ENCODE measurements at places on chromosomes 2 and 18.

- DNase-seq: no peak
Observed at GRCh38 chr18:7808992-7809391, 241.9 kb downstream of the PTPRM start.

- DNase-seq: no peak
Observed at GRCh38 chr2:70304498-70304897, 2.6 kb upstream of the FAM136A start.

- no peak for DNase-seq
Observed at GRCh38 chr2:19811186-19811585, 90.6 kb downstream of the TTC32 start.

- DNase-seq: no peak
Observed at GRCh38 chr2:179703702-179704101, 157.7 kb downstream of the ZNF385B start.

GRCh38 chr2:31319406-31320175 lies 85.6 kb downstream of the EHD3 start:
- DNase-seq: no peak

- DNase-seq: no peak
Observed at GRCh38 chr18:31819106-31819924, 58.6 kb upstream of the SLC25A52 start.

GRCh38 chr2:104975371-104975770 lies 62.5 kb upstream of the MRPS9 start:
- DNase-seq: no peak

DNA sequence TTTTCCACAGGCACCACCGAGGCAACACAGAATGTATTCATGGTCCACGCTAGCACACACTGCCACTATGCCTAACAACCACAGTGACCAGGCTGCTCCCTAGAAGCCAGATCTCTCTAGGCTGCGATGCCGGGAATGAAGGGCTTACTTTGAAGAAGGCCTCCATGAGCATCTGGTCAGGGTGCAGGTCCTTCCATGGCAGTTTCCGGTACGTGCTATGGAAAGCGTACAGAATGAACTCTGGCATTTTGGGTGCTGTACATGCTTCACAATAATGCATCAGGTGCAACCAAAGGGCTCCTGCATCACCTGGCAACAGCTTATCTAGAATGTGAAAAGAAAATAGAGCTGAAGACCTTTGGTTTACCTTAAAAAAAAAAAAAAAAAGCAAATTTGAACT lies 44.9 kb downstream of the SIGLEC15 start:
- DNase-seq: no peak

GRCh38 chr2:97659256-97660043 lies 4.4 kb downstream of the ACTR1B start:
- DNase-seq: no peak

DNA sequence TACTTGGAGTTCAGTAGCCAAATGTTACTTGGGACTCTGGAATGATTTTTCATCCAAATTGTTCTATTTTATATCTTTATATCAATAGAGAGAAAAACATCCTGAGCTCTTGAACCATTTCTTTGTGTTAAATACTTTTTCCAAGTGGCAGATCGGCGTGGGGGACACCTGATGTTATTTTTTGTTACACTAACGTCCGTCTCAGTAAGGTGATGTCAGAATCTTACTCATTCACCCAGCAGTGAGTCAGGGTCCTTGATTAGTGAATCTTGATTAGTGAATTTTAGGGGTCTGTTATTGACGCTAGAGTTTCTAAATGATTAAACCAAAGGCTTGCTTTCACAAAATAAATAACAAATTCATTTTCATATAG lies 1.7 kb downstream of the MIB1 start:
- DNase-seq: no peak

- no peak for DNase-seq
Observed at GRCh38 chr2:6352906-6353515, 512.7 kb downstream of the CMPK2 start.

DNA sequence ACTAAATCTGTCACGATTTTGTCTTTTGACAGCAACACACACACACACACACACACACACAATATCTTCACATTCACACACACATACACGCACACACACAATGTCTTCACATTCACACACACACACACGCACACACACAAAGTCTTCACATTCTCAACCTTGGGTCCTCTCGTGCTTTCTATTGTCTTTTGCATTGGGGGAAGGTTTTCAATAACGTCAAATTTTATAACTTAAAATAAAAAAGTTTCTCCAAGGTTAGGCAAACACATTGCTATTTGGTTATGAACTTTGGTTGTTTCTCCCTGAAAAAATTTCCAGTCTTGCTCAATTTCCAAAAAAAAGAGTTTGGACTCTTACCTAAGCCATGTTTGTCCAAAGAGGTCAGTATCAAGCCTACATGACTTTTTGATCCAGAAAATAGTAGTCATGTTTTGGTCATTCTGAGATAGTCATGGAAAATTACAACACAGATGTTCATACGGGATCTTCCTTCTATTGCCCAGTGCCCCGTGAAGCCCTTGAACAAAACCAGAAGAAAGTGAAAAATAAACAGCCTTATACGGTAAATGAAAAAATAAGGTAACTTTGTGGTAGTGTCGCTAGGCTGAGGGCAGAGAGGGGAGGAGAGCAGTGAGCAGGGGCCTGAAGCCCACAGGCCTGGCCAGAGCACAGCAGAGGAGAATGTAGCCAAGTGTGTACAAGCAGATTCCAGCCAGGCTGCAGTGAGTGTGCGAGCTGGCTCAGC lies 542.8 kb upstream of the ID2 start:
- DNase-seq: no peak

DNA sequence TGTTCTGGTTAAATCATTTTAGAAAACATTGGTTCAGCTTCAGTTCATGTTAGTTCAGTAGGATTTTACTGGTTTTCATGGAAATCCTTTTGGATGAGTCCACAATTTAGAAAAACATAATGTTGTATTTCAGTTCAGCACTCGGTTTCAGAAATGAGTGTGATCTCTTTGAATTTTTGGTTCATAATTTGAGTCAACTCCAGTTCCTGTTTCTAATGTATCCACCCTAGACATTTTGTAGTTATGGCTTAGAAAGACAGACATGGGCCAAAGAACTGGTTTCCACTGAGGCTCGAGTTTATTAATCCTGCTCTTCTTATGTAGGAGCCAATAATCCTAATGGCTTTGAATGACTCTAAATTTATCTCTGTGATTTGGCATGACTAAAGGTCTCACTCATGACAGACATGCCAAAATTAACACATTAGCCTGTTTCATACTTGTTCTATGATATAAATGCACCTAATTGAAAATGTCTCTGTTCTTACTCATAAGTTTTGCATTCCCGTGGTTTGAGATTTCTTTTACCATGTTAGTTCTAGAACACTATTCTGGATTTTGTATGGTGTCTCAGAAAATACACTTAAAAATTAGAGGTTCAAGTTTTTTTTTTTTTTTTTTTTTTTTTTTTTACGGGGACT lies 82.3 kb upstream of the SPRED2 start:
- DNase-seq: no peak

GRCh38 chr2:61640406-61640805 lies 102.2 kb upstream of the XPO1 start:
- no peak for DNase-seq

GRCh38 chr2:28975671-28976070 lies 5.4 kb upstream of the TOGARAM2 start:
- DNase-seq: no peak

DNA sequence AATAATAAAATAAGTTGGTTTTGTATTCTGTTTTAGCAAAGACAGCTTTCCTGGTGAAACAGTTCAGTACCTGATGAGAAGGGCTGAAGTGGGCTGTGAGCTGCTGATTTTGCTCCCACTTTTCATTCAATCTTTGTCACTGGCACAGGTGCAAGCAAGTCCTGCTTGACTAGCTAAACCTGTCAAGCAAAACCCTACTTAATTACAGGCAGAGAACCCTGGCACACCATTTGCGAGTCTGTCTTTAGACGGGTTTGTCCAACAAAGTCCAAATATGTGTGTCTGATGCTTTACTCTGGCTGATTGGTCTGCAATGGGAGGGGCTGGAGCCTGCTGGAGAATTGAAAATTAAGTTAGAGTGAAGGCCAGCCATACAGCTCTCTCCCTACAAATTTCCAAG lies 267.2 kb downstream of the EPHA4 start:
- DNase-seq: no peak

DNA sequence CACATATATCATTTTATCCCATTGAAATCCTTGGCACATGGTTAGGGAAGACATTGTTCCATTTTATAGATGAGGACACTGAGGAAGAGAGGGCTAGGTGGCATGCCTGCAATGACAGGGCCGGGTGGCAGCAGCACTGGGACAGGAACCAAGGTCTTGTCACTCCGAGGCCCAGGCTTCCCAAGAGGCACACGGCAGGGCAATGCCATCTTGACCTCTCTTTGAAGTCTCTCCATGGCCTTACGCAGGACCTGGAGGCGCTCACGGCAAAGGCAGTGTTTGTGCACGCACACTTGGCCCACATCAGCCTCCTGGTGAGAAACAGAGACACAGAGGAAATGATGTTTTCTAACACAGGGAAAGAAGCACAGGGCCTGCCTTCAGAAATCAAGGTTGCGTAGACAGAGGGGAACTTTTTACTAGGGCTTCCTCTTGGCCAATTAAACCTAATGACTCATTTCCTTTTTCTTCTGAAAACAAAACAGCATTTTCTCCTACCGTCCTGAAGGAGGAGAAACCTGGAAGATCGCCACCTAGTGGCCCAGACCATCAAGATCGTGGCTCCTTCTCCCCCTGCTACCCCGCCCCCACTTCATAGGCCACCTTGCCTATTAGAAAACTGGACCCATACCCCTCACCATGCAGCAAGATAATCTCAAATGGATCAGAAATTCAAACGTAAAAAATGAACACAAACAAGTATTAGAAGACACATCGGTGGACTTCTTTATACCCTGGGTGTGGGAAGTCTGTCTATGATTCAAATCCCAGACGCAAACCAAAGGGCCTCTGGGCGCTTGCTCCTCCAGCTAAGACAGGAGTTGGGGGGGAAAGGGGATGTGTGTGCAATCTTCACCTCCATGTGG lies 74.6 kb upstream of the SP3 start:
- DNase-seq: peak; percentile 84

DNA sequence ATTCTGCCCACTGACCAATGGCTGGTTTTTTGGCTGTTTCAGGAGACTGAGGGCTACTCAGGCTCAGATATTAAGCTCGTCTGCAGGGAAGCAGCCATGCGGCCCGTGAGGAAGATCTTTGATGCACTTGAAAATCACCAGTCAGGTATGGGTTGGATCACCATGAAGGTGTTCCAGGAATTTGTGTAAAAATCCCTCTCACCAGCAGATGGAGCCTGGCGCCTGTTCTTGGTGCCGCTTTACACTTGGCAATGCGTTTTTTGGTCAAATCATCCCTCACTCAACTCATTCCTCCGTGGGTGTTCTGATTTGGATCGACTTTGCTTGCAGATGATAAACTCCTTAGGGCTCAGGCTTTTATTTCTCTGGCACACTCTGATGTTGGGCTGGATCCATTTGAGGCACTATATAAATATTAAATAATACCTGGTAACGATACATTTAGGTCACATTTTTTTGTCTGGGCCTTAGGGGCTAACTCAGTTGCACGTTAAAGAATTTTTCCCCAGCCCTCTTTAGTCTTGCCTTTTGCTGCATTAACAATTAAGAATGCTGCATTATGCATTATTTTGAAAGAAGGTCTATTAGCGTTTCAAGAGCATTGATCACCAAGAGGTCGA lies 50.0 kb downstream of the HDHD2 start:
- DNase-seq: peak; percentile 22

- DNase-seq: no peak
Observed at GRCh38 chr2:239540174-239540573, 139.4 kb upstream of the HDAC4 start.

DNA sequence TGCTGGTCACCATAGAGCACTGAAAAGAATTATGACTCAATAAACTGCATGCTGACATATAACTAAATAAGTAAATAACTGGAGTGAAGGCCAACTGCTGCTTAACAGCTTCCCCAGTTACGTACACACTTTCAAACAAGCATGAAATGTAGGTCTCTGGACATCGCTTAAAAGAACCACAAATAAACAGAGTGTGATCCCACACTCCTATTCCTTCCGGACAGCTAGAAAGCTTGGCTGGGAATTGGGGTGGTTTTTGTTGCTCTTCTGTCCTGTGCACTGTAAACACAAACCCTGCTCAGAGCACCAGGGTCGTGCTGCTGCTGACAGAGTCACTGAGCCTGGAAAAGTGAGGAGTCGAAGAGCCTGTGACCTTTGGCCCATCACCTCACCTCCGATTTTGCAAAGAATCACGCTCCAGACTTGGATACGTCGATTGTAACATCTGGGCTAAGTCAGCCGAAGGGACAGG lies 162.7 kb upstream of the NT5C1B start:
- DNase-seq: no peak

DNA sequence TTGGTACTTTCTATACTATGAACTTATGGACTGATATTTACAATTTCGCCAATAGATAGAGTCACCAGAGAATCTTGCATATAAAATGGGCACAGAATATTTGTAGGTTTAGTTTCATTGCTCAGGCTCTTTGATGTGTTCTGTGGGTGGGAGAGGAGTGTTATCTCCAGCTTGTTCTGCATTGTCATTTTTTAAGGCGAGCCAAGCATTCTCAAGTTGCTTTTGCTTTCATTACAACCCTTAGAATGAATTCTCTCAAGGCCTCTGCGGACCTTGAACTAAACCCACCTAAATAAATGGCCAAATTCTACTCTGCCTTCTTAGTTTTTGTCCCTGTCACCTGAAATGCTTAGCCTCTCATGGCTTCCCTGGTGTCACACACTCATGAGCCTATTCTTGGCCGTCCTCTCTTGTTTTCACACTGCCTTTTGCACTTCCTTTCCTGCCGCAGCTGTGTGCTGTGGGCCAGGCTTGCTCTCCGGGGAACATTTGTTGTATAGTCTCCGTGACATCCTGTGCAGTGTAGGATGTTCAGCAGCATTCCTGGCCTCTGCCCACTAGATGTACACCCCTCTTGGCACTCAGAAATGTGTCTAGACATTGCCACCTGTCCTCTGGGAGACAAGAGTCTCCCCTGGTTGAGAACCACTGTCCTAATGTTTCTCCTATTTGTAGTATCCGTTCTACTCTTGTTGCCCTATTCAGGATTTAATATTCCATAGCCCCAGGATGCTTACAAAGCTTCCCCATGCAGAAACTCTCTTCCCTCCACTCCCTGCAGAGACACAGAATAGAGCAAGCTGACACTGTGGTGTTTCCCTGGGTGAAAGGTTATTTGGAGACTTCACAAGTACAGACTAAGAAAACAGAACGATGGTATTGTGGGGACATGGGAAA lies 255.6 kb downstream of the PTPRM start:
- DNase-seq: no peak

- no peak for DNase-seq
Observed at GRCh38 chr2:99938250-99938649, 204.1 kb downstream of the AFF3 start.

DNA sequence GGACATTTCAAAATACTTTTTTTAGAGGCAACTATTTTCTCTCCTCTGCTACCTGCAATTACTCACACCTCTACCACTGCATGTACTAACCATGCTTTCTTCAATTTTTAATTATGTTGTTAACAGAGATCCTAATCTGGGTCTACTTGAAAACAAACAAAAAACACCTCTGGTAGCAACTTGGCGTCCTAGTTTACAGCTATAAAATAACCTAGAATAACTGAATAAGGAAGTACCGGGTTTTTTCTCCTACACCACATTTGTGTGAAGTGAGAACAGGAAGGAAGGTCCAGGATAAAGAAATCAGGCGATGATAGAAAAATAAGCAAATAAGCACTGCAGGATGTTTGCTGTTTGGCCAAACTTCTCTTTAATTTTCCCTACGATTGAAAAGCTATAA lies 633.5 kb downstream of the LRP1B start:
- DNase-seq: no peak

Data from stimulated activated CD4-positive, alpha-beta T cell treated with anti-CD3 and anti-CD28 coated beads, Interleukin-12 subunit alpha, Interleukin-12 subunit beta, amount 100 ng/mL, for 24 hours (primary cell).